ENCODE measurements at places on chromosomes 7 and 10. TPM values are rescaled to one million over a fixed set of nuclear protein-coding genes. Genes with fewer than 3 reads are reported as not detected.

- H3K36me3 ChIP-seq, result no peaks in the 10 kb centered on the region
- H3K4me3 ChIP-seq, result no peak overlapping the region
- H3K27ac ChIP-seq, result no peak overlapping the region
- DNase-seq, result no peak
- H3K27me3 ChIP-seq, result no peaks in the 10 kb centered on the region
These were observed 14.9 kb downstream of the HOXA1 start for GRCh38 chr7:27080844-27081436.

DNA sequence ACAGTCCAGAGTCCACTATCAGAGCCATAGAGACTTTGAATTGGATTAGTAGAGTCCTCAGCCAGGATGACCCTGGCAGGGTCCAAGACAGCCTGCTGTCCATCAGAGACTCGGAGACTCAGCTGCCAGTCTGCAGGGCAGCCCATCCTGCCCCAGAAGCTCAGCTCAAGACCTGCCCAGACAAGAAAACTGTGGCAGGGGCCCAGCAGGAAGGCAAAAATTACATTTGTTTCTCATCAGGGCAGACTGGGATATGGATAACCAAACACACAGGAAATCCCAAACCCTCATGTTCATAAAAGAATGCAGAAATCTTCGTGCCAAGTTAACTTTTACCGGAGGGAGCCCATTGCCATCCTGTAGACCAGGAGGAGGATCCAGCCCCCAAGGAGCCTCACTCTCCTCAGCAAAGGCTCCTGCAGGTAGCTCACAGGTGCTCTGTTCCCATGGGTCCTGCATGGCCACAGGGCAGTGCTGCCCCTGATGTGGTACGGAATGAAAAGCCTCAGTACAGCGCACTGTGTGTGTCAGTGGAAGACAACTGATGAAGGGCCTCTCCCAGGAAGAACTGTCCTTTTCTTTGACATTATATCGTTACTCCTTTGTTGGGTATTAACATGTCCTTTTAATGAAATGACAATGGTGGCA, 222.2 kb downstream of the KCNMA1 start:
- DNase-seq, result no peak
- H3K4me1 ChIP-seq, result peaks cover 39% of the 10 kb centered on the region
- no peaks in the 10 kb centered on the region for H3K27me3 ChIP-seq
- H3K4me3 ChIP-seq, result no peak overlapping the region
- no peaks in the 10 kb centered on the region for H3K36me3 ChIP-seq

- no peaks in the 10 kb centered on the region for H3K36me3 ChIP-seq
- H3K4me1 ChIP-seq, result no peaks in the 10 kb centered on the region
- no peaks in the 10 kb centered on the region for H3K27me3 ChIP-seq
- DNase-seq, result no peak
- no peak overlapping the region for H3K27ac ChIP-seq
These were observed 216.7 kb downstream of the ADAM12 start for GRCh38 chr10:126171555-126171954.

DNA sequence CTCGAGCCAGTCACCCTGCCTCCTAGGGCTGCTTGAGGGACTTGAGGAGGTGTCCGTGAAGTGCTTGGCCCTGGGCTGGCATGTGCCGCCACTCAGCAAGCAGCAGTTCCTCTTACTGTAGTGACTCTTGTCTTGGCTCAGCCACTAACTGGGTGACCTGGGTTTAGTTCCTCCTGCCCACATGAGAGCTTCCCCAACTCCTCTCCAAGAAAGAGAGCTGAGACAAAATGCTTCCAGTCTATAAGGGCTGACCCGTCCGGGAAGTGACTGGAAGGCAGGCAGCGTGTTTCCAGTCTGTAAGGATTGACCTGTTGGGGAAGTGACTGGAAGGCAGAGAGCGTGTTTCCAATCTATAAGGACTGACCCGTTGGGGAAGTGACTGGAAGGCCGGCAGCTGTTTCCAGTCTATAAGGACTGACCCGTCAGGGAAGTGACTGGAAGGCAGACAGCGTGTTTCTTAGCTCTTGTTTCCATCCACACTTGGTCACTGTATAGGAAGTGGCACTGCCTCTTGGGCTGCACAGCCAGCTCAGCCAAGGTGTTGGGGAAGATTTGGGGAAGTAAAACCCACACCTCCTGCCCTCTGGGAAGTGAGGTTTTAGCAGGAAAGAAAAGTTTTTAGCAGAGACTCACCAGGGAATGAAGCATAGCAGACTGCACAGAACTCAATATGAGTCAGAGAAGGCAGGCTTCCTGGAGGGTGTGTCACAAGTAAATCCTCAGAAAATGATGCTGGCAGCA, 53.3 kb upstream of the PPIF start:
- H3K4me3 ChIP-seq, result no peak overlapping the region
- H3K27me3 ChIP-seq, result no peaks in the 10 kb centered on the region
- H3K27ac ChIP-seq, result peak overlapping the region; percentile 50
- H3K4me1 ChIP-seq, result peaks cover 11% of the 10 kb centered on the region
- peaks cover 26% of the 10 kb centered on the region for H3K36me3 ChIP-seq
- DNase-seq, result no peak

GRCh38 chr7:155425887-155426286, 32.0 kb upstream of the EN2 start:
- H3K4me1 ChIP-seq, result no peaks in the 10 kb centered on the region
- no peak overlapping the region for H3K27ac ChIP-seq
- DNase-seq, result no peak
- no peaks in the 10 kb centered on the region for H3K27me3 ChIP-seq
- no peak overlapping the region for H3K4me3 ChIP-seq

The ZDHHC6 gene
- 23.6 TPM for total RNA-seq

- no peaks in the 10 kb centered on the region for H3K27me3 ChIP-seq
- peak overlapping the region; percentile 72 for H3K27ac ChIP-seq
- DNase-seq, result peak; percentile 66
These were observed 13.4 kb downstream of the USP54 start for GRCh38 chr10:73577788-73578187.

DNA sequence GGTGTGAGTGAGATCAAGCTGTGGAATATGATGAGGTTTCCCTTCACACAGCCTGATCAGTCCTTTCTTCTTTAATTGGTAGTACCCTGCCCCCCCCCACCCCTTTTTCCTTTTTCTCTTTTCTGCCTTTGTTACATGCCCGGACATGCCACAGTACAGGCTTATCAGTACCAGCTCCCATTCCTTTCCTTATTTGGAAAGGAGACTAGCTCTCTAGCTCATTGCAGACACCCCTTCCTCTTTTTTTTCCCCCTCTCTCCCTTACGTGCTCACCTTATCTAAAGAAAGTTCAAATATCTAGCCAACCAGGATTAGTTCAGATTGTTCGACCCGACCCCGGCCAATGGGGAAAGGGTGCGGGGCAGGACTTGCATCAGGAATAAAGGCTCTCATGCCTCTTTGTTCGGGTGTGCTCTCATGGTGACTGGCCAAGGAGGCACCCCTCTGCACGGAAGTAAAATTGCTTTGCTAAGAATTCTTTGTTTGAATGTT, 230.4 kb downstream of the ACTR3B start:
- no peak overlapping the region for H3K4me3 ChIP-seq
- no peak for DNase-seq
- H3K27me3 ChIP-seq, result no peaks in the 10 kb centered on the region
- H3K4me1 ChIP-seq, result no peaks in the 10 kb centered on the region

DNA sequence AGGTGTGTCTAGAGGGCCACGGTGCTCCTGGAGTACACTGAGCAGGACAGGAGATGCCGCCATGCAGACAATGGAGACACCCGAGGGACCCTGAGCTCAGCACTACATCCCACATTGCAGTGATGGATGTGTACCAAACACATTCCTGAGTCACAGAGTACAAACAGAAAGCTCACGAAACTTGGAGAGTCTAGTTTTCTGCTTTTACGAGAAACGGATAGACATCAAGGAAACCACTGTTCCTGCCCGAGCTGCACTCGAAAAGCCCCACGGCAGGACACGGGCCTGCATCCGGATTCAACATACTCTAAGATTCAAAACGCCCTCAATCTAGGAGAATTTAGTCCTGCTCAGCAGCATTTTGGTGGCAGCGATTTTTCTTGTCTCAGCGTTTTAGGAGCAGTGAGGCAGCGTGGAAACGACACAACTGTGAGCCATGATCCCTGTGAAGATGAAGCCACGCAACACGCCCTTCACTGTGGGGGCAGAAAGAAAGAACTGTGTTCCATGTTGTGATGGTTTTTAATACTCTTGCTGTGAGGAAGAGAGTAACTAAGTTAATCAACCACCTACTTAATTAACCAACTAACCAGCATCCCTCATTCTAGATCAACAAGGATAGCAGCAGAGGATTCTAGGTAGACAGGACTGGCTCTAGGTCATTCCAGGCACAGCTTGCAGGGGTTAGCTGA, 3.2 kb downstream of the TNS3 start:
- H3K36me3 ChIP-seq, result no peaks in the 10 kb centered on the region
- peaks cover 84% of the 10 kb centered on the region for H3K4me1 ChIP-seq
- H3K4me3 ChIP-seq, result peak overlapping the region; percentile 37

DNA sequence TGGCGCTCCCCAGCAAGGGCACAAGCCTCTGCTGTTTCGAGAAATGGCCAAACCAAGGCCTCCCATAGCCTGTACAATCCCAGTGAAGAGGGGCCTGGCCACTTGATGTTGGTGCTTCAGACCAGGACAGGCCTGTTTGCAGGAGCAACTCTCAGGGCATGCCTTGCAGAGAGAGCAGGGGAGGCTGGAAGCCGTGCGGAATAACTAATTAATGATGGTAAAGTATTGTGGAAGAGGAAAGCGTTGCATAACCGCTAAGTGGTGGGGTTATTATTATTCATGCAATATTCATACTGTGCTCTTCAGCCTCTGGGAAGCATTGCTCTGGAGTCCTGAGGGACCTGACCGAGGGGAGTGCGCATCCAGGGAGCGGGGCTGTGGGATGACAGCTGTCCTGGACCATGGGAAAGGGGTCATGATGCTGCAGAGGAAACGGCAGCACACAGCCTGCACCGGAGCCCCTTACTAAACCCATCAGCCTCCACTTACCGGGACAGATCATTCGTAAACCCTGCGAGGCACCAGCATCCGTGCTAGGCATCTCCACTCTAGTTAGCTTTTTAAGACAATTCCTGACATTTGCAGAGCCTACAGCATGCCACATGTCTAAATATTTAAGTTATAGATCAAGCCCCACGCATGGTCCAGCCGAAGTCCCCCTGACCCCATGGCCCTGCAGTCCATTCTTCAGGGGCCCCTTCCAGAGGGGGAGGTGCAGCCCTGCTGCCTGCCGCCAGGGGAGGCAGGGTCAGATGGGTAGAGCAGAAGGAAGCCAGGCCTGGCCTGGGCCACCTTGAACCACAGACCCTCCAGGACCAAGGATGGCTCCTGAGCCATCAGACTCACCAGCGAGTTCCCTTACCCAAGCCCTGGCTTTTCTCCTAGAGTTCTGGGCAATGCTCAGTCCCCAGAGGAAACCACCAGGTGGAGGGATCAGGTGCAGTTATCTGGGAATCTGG, 11.6 kb downstream of the TMEM273 start:
- no peaks in the 10 kb centered on the region for H3K36me3 ChIP-seq
- peaks cover 5% of the 10 kb centered on the region for H3K4me1 ChIP-seq
- no peak overlapping the region for H3K4me3 ChIP-seq
- no peak overlapping the region for H3K27ac ChIP-seq

GRCh38 chr10:6002809-6003510, 25.6 kb upstream of the IL15RA start:
- no peak for DNase-seq
- H3K27ac ChIP-seq, result no peak overlapping the region
- H3K27me3 ChIP-seq, result no peaks in the 10 kb centered on the region
- H3K4me1 ChIP-seq, result no peaks in the 10 kb centered on the region
- no peaks in the 10 kb centered on the region for H3K36me3 ChIP-seq

DNA sequence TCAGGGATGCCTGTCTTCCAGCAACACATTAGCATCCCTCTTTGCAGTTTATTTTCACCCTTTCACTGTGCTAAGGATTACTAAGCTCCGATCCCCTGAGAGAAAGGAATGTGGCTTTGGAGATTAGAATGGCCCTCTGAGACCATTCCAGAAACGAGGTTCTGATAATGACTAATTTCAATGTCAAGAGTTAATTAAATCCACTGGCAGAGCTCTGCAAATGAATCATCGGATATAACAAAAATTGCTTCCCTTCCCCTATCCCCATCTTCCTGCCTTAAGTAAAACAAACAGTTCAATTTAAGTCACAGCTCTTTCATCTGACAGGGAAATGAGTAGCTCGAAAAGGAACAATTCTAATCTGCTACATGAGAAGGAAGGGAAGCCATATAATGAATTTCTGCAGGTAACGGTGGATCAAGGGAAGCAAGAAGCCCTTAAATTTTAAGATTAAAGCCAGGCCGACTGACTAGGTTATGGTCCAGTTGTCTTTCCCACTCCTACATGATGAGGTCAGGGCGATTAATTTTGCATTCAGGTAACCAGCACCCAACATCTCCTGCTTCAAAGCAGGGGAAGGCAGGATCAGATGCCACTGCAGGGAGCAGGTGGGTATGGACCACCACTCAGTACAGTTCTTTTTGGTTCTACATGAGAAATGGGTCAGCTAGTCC, 50.5 kb downstream of the MALSU1 start:
- DNase-seq, result no peak
- no peak overlapping the region for H3K4me3 ChIP-seq
- H3K4me1 ChIP-seq, result no peaks in the 10 kb centered on the region
- H3K27ac ChIP-seq, result no peak overlapping the region
- no peaks in the 10 kb centered on the region for H3K27me3 ChIP-seq

The PLEKHA1 gene
- total RNA-seq, result 22.3 TPM

DNA sequence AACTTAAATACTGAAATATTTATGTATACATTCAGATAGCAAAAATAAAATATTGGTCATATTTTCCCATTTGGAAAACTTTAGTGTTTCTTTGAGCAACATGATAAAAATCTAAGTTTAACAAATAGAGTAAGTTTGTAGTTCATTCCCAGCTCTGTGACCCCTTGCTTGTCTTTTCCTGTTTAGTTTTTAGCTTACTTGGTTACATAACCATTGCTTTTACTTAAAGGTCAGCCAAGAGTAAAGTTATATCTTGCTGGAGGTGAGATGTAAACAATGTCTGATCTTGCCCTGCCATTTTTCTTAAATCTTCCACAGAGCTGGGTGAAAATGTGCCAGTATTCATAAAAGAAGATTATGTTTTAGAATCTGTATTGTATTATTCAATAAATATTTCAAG, 46.7 kb upstream of the MDFIC start:
- H3K4me1 ChIP-seq, result no peaks in the 10 kb centered on the region
- no peaks in the 10 kb centered on the region for H3K27me3 ChIP-seq
- H3K36me3 ChIP-seq, result no peaks in the 10 kb centered on the region
- H3K27ac ChIP-seq, result no peak overlapping the region
- no peak overlapping the region for H3K4me3 ChIP-seq

DNA sequence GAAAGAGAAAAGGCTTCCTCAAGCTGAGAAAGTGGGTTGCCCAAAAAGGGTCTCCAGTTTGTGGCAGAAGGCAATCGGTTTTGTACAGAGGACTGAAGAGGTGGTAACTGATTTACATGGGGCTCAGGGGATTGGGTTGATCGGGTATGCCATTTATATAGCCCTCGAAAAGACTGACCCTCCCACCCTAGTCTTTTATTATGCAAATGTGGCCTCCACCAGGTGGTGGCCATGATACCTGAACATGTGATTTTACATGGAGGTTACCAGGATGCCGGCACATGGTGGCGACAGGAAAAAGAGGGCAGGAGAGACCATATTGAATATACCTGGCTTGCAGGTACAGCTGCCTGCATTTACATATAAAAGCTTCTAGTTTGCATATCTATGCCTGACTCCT, 36.7 kb downstream of the ATE1 start:
- DNase-seq, result no peak
- H3K4me3 ChIP-seq, result no peak overlapping the region
- no peaks in the 10 kb centered on the region for H3K27me3 ChIP-seq
- H3K27ac ChIP-seq, result no peak overlapping the region
- no peaks in the 10 kb centered on the region for H3K4me1 ChIP-seq

The STN1 gene
- total RNA-seq, result 30.6 TPM

GRCh38 chr7:99679032-99679399, 780 bp downstream of the CYP3A5 start:
- H3K27ac ChIP-seq, result no peak overlapping the region
- H3K36me3 ChIP-seq, result no peaks in the 10 kb centered on the region
- no peak for DNase-seq
- H3K27me3 ChIP-seq, result no peaks in the 10 kb centered on the region
- no peak overlapping the region for H3K4me3 ChIP-seq
- no peaks in the 10 kb centered on the region for H3K4me1 ChIP-seq

All from thoracic aorta (tissue), 2 donors.